ENCODE measurements at places on chromosomes 11 and 22.

GRCh38 chr11:3197044-3197695 is 21.4 kb downstream of the MRGPRG start:
- DNase-seq, result no peak

DNA sequence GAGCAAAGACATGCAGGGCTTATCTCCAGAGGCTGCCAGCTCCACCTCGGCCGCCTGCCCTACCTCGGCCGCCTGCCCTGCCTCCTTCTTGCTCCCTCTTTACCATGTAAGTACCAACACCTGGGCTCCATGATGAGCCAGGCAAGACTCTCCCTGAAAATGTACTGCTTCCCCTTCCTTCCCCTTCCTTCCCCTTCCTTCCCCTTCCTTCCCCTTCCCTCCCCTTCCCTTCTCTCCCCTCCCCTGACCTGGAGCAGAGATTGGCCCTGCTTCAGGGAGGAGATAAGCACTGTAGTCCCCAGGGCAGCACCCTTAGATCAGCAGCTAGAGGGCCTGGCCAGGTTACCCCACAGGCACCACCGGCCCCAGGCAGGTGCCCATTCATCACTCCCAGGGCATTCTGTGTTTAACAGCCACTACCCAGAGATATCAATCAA is 25.4 kb upstream of the ADORA2A start:
- DNase-seq, result no peak

GRCh38 chr22:46280063-46280817 is 12.4 kb downstream of the TTC38 start:
- DNase-seq, result no peak

DNA sequence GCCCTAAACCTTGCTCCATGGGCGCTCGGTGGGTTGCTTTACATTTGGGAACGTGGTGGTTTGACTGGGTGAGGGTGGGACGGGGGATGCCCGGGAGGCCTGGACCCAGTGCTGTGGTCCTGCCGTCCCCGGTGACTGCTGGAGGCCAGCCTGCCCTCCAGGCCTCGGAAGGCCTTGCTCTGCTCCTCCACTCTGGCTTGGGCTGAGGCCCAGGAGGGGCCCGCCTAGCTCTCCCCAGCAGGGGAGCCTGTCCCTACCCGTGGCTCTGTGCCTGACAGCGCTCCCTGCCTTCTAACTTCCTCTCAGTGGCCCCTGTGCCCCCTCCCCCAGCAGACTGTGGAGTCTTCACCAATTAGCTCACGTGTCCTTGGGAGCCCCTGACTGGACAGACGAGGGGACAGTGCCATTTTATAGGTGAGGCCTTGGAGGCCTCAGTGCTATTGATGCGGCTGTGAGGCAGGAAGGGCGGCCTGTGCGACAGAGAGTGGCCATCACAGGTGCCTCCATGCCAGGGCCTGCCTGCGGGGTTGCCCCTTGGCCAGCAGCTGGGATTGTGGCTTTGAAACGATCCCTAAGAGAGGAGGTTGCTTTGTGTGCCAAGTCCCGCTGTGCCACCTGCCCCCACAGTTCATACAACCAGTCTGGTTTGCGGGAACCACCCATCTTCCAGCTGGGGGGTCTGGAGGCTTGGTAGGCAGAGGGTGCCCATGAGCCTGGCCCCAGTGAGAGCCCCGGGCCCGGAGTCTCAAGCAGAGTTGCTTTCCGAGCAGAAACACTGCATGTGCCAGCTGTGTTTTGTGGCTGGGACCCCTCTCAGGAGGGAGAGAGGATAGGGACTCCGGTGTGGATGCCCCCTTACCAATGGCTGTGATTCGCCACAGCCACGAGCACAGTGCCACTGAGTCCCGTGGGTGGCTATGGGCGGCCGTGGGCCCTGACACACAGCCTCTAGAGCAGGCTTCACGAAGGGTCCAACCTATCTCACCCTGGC is 17.7 kb downstream of the TPCN2 start:
- no peak for DNase-seq

- no peak for DNase-seq
Measured at GRCh38 chr11:44591557-44591956, 26.1 kb downstream of the CD82 start.

DNA sequence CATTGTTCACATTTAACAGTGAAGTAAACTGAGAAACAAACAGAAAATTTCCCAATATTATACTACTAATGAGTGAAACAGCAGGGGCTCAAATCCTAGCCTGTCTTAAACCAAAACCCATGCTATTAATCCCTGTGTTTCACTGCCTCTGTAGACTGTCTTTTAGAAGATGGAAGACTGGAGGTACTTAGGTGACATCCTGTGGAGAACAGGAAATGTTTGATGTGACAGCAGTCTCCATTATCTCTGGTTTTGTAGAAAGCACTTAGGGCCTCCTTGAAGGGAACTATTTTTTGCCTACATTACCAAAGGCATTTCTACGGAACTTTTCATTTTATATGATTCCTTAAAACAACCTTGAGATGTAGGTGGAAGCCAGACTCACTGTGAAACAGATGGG is 288.1 kb upstream of the SORL1-AS1 start:
- no peak for DNase-seq

DNA sequence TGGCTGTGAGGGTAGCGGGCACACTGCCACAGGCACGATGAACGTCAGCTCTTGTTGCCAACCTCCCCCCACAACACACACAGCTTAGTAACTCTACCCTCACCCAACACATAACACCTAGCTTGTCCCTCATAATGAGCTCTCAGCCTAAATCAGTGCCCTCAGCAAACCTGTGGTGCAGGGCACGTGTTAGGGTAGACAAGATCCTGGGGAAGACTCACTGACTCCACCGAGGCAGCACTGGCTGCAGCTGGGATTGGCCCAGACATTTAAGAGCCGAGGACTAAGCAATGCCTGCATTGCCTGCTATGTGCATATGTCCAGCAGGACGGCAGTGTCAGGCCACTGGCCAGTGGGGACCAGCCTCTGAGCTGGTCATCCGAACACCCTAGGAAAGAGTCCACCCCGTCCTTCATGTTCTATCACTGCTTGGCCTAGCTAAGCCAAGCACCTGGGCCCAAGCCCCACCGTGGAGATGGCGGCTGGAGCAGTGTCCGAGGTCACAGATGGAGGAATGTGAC is 32.9 kb upstream of the TRIM29 start:
- DNase-seq, result no peak

DNA sequence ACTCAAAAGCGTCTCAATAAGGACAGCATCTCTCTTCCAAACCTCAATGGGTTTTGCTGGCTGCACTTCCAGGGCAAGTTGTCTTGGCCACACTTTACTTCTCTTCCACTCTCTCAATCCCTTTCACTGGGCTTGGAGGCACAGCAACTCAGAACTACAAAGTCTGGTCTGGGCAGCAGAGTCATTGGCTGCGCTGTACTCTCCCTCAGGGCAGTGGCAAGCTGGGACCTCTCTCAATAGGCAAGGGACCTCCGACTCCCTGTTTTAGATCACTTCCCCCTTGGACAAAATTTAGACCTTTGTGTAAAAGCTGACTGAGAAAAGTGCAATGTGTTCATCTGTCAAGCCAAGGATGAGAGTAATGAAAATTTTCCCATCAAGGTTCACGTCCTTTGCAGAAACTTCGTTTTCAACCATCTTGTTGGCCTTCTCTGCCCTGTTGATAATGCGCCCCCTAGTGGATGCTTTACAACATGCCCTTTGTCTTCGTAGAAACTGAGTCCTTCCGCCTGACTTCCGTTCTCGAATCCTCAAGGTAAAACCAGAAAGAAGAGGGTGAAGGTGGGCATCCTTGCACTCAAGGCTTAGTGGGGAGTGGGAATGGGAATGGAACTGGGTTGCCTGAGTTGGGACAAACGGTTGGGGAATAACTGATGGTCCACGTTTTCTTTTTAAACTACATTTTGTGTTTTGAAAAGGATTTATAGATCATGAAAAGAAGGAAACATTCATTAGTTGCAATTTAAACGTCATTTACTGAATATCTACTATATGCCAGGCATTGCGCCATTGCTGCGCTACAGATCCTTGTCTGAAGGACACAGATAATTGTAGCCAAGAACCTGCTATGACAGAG is 99.1 kb downstream of the CD44 start:
- peak; percentile 85 for DNase-seq

- DNase-seq, result no peak
Measured at GRCh38 chr11:115739146-115739545, 234.9 kb upstream of the CADM1 start.

DNA sequence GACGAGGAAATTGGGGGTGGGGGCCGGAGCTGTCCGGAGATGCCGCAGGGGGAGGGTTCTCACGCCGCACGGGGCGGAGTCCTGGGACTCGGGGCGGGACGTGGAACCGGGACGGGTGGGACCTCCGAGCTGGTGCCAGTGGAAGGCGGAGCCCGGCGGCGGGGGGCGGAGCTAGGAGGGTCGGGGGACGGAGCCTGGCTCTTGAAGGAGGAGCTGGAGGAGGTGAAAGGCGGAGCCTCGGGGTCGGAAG is 271 bp downstream of the FKBP2 start:
- no peak for DNase-seq

DNA sequence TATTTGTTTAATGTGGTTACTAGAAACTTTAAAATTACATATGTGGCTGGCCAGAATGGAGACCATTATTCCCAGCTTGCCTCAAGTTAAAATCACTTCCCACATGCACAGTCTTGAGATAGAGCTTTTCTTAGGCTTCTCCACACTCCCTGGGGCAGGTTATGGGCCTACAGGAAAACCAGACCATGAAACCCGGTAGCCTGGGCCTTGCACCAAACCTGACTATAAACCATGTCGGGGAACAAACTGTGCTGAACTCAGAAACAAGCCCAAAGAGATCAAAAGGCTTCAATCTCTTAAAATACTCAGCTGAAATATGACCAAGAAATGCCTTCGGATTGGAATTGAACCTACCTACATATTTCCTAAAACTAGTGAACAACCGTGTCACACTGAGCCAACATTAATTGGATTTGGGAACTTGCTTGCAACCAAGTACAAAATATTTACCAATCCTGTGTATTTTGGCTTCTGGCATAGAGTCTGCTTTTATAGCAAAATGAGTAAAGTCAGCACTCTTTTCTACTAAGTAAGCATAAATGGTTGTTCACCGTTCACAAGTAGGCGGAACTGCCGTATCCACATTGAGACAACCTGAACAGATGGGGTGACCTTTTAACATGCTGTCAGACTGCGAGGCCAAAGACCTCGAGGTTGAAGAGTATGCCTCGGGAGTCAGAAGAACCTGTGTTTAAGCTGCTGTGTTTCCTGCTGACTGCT is 199.5 kb downstream of the FAM76B start:
- DNase-seq, result no peak

DNA sequence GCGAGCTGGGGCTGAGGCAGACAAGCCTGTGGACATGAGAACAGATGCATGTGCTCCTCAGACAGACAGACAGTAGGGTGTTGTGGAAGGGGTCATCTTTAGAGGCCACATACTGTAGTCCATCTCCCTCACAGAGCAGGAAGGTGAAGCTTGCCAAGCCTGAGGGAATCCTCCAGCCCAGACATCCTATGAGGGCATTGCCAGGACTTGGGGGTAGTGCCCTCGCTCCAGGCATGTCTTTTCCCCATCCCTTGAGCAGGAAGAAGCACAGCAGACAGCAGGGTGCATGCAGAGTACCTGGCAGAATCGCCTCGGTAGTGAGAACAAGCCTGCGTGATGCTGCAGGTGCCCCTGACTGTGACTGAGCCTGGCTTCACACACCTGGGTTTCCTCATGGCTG is 66.5 kb upstream of the CLDN5 start:
- no peak for DNase-seq

GRCh38 chr11:56910785-56911184 is 77.9 kb upstream of the OR5AK2 start:
- DNase-seq, result no peak

DNA sequence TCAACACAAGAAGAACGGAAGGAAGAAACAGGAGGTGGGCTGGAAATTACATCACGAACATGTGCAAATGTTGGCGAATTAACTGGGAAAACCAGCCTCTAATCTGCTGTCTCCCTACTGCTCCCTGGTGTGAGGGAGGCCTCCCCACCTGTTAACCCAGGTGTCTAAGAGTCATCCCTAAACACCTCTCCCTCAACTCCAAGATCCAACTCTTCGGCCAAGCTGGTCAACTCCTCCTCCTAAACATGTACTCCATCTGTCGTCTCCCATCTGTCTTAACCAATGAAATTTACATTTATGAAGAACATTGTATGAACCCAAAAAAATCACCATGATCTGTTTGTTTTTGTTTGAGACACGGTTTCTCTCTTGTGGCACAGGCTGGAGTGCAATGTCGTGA is 154.2 kb downstream of the LARGE1 start:
- no peak for DNase-seq

DNA sequence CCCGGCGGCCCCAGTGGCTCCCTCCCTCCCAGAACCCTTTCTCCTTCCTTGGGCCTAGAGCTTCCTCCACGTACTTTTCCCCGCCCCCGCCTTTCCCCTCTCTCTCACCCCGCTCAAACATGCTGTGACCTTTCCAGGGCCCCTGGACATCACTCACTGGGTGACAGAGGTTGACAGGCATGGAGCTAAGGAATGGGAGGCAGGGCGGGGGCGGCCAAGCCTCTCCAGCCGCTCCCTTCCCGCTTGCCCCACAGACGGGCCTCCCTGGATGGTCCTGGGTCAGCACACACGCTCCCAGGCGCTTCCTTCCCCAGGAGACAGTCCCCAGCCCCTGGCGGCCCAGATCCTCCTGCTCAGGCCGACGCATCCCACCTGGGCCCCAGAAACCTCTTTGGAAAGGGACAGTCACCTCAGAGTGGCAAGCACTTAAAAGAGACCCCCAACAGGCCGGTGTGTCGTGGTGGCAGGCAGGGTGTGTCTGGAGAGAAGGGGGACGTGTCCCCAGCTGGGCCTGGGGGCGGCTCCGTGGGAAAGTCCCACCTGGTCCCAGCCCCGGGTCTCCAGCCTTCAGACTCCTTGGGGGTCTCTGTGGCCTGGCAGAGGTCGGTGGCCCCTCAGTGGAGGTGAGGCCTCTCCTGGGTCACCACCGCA is 8.8 kb downstream of the H19 start:
- DNase-seq, result peak; percentile 65

DNA sequence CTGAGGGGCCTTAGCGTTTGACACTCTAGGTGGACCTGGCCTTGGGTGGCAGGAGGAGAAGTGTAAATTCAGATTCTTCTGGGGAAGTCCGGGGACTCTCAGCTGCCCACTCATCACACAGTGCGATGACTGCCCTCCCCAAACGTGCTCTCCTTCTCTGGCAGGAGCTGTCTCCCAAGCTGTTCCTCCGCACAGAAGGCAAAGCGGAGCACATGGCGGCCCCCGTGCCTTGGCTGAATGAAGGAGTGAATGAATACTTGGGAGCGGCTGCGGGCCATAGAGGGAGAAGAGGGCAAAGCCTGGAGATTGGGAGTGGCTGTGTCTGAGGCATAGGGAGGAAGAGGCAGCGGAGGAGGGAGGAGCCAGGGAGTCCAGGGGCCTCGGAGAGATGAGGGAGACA is 6.9 kb upstream of the NAA40 start:
- DNase-seq, result no peak

GRCh38 chr22:37132773-37133172 is 16.9 kb downstream of the IL2RB start:
- no peak for DNase-seq

GRCh38 chr22:19146215-19146968 is 1.9 kb upstream of the ESS2 start:
- no peak for DNase-seq

DNA sequence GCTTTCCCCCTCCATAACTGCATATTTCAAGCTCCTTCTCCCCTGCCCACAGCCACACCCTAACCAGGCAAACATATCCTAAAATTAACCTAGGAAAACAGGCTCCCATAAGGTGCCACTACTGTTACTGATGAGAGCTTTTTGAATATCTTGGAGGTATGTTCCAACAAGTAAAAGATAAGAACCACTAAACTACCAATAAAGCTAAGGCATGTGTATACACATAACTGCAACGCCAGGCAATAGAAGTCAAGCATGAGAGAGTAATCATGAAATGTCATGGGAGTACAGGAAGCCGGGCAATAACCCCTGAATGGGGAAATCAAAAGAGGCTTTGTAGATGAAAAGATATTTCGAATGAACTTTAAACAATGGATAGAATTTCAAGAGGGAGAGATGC is 9.3 kb downstream of the MMP13 start:
- DNase-seq, result no peak

All from ELF-1 (cell line).